IMR-90 (cell line): ENCODE measurements at places on chromosomes 4 and X. TPM values are rescaled to one million over a fixed set of nuclear protein-coding genes. Genes with fewer than 3 reads are reported as not detected.

- peak; percentile 41 for DNase-seq
Observed at GRCh38 chrX:9494771-9495170, 29.9 kb downstream of the TBL1X start.

DNA sequence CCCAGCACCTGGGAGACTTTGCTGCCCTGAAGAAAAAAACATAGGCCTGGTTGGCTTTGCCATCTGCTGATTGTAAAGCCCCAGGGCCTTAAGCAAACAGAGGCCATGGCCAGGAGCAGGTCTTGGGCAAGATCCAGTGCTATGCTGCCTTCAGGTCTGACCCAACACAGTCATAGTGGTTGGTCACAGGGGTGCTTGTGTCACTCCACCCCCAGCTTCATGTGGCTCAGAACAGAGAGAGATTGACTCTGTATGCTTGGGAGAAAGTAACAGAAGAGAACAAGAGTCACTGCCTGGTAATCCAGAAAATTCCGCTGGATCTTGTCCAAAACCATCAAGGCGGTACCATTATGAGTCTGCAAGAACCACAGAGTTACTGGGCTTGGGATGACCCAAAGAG lies 24.4 kb upstream of the SMARCA5 start:
- DNase-seq: peak; percentile 28

DNA sequence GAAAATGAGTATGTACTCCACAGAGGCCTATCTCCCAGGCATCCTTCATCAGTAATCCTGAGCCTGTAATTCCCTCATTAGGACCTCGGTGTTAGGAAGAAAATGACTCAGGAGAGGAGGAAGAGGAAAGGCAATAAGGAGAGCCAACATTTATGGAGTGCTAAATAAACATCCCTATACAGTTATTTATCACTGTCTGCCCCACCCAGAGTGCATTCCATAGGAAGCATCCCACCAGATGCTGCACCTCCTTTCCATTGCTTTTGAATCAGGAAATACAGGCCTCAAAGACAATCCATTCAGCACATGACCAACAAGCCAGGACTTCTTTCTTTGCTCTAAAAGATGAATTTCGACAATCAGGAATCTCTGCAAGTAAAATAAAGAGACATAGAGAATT lies 47.6 kb downstream of the USP38 start:
- no peak for DNase-seq

DNA sequence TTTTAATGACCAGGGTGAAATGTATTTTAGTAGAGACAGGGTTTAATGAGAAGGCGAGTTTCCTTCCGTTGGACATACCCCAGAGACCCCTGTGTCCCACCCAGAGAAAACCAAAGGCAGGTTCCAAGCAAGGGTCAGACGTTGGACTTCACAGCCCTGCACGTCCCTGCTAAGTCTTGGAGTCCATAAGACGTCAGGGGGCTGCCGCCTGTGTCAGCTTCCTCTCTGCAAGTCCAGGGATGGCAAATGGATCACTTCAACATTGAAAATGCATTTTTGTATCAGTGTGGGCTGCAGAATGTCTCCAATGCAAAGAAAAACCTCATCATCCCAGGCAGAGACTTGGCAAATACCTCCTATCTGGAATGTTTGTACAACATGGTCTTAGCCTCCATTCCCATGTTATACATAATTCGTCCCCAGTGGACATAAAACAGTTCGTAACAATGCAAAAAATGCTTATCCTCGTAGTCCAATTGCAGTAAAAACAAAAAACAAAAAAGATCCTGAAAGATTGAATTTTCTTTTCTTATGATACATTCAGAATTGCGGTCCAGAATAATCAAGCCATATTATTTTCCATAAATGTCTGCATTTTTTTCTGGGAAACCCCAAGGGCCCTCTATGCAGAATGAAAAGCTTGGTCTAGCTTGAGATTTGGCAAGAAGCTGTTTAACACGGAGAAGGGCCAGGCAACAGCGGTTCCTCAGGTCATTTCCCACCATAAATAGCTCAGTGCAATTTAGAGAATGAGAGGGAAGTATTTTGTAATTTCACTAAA lies 190.9 kb downstream of the SHOX start:
- DNase-seq: no peak

DNA sequence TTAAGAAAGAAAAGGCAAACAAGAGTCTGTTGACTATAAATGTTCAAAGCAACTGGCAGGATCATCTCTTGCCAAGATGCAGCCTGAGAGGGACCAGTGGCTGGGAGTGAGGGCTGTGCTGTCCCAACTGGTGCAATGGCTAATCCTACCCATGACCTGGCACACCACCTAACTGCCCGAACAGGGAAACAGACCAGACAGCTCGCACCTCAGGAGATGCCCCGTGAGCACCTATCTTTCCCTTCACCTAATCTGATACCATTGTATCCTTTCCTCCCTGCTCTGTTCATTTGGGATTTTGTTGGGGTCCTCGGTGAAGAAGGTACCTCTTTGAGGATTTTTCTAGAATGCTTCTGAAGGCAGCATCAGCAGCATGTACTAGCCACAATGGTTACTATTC lies 206.5 kb upstream of the MAMLD1 start:
- DNase-seq: no peak

DNA sequence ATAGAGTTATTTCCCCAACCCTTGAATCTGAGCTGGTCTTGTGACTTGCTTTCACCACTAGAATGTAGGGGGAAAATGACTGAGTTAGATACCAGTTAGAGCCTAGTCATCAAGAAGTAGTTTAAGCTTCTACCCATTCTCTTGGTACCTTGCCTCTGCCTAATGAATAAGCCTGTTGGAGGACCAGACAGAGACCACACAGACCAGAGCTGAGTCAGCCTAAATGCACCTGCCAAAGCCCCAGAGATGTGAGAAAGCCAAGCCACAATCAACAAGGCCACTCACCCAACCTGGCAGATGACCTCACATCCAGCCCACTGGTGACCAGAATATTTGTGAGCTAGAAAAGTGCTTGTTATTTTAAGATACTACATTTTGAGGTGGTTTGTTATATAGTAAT lies 85.2 kb upstream of the DCLK2 start:
- DNase-seq: peak; percentile 52

- DNase-seq: no peak
Observed at GRCh38 chrX:39152106-39152649, 350.9 kb downstream of the MID1IP1 start.

DNA sequence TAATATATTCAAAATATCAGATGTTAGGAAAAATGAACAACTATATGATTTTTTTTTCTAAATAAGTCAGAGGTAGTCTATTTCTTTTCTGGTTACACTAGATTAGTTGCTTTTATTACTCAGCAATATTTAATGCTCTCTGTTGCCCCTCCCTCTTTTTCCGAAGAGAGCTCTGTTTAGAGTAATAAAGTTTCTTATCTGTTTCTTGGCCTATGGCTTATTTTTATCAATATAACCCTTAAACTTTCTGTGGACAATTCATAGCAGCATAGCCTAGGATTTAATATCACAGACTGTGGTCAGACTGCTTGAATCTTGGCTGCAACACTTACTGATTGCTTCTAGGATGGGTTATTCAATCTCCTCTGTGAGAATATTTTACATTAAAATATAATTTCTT lies 2315.4 kb upstream of the AGA start:
- no peak for DNase-seq

GRCh38 chr4:42761804-42762203 lies 104.9 kb upstream of the ATP8A1 start:
- DNase-seq: no peak

DNA sequence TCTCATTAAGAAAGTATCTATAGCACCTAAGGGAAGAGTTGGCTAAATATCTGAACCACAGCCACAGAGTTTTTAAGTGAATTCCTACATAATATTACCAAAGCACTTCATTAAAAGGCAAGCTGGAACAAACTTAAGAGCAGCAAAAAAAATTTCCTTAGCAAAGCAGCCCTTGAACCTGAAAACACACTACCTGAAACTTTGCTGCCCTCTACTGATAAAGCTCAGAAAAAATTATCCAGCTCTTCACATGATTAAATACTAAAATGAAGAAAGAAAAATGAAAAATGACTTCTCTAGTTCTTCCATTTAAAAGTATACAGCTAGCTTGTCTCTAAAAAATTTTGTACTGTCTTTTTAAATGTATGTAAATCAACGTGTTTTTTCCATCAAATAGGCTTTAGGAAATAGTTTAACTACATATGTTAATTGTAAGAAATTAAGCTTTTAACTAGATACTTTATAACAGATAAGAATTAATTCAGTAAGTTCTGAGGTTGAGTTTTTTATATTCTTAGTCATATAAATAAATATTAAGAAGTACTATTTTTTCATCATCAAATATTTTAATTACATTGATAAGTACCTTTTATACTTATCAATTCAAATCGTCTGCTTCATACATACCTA lies 156.1 kb downstream of the STPG2 start:
- DNase-seq: no peak

COL25A1 gene
- total RNA-seq: under 0.01 TPM in 2 replicates

UBE2K gene
- total RNA-seq: 17.7 and 24.4 TPM in 2 replicates

PFKFB1 gene
- total RNA-seq: under 0.01 TPM in 1 of 2 replicates, not detected in the other

ARR3 gene
- not detected in 2 replicates for total RNA-seq

TCEAL7 gene
- 6.5 and 16.1 TPM in 2 replicates for total RNA-seq

JCHAIN gene
- total RNA-seq: 0.72 and 0.83 TPM in 2 replicates

SMAD1 gene
- total RNA-seq: 17.6 and 20.8 TPM in 2 replicates
